ENCODE measurements at places on chromosomes 13 and 19. TPM values are rescaled to one million over a fixed set of nuclear protein-coding genes. Genes with fewer than 3 reads are reported as not detected.
A peak's percentile ranks its signal among the peaks of the same experiment; 100 is the strongest.

The URAD gene
- total RNA-seq: not detected

The VSIG10L gene
- total RNA-seq: 2.7 TPM

The TTC9B gene
- not detected for total RNA-seq

DNA sequence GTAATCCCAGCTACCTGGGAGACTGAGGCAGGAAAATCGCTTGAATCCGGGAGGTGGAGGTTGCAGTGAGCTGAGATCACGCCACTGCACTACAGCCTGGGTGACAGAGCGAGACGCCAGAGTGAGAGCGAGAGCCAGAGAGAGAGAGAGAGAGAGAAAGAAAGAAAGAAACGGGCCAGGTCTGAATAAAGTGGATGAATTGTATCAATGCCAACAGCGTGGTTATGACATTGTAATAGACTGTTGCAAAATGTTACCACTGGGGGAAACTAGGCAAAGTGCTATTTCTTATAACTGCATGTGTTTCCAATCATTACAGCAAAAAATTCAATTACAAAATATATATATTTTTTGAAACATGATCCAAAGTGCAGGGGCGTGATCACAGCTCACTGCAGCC lies 11.8 kb upstream of the BTBD2 start:
- no peak overlapping the region for H3K27ac ChIP-seq
- no peaks in the 10 kb centered on the region for H3K27me3 ChIP-seq
- H3K4me3 ChIP-seq: no peak overlapping the region
- no peaks in the 10 kb centered on the region for H3K36me3 ChIP-seq
- H3K4me1 ChIP-seq: peaks cover 6% of the 10 kb centered on the region
- DNase-seq: no peak

GRCh38 chr13:109968876-109969577 lies 182.6 kb upstream of the IRS2 start:
- no peak overlapping the region for H3K4me3 ChIP-seq
- no peaks in the 10 kb centered on the region for H3K4me1 ChIP-seq
- H3K36me3 ChIP-seq: no peaks in the 10 kb centered on the region
- H3K27ac ChIP-seq: no peak overlapping the region
- no peak for DNase-seq
- H3K27me3 ChIP-seq: no peaks in the 10 kb centered on the region

- H3K4me3 ChIP-seq: peak overlapping the region; percentile 87
- no peaks in the 10 kb centered on the region for H3K27me3 ChIP-seq
- H3K27ac ChIP-seq: no peak overlapping the region
- H3K36me3 ChIP-seq: no peaks in the 10 kb centered on the region
- no peak for DNase-seq
These were observed 1.4 kb downstream of the WDFY2 start for GRCh38 chr13:51585696-51586095.

GRCh38 chr13:98824376-98825160 lies 72.1 kb upstream of the SLC15A1 start:
- H3K27ac ChIP-seq: no peak overlapping the region
- H3K4me1 ChIP-seq: peaks cover 25% of the 10 kb centered on the region
- H3K27me3 ChIP-seq: no peaks in the 10 kb centered on the region

Measured in neural progenitor cell (in vitro differentiated cells).